ENCODE measurements at places on chromosomes 2 and 18.
A peak's percentile ranks its signal among the peaks of the same experiment; 100 is the strongest.

DNA sequence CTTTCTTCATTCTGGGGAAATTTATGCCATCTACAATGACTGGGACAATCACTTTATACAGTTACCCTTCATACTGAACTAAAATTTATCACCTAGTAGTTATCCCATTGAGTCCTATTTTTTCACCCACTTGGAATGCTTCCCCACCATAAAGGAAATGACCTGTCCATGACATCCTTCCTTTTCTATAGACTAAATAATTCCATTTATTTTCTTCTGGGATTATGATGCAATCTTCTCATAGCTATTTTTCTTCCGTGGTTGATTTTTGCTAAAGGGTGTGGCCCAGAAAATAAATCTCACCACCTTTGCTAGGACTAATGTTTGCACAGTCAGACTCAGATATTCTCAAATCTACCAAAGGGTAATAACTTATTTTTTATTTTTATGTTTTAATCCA lies 186.1 kb upstream of the NRXN1 start:
- DNase-seq: no peak

DNA sequence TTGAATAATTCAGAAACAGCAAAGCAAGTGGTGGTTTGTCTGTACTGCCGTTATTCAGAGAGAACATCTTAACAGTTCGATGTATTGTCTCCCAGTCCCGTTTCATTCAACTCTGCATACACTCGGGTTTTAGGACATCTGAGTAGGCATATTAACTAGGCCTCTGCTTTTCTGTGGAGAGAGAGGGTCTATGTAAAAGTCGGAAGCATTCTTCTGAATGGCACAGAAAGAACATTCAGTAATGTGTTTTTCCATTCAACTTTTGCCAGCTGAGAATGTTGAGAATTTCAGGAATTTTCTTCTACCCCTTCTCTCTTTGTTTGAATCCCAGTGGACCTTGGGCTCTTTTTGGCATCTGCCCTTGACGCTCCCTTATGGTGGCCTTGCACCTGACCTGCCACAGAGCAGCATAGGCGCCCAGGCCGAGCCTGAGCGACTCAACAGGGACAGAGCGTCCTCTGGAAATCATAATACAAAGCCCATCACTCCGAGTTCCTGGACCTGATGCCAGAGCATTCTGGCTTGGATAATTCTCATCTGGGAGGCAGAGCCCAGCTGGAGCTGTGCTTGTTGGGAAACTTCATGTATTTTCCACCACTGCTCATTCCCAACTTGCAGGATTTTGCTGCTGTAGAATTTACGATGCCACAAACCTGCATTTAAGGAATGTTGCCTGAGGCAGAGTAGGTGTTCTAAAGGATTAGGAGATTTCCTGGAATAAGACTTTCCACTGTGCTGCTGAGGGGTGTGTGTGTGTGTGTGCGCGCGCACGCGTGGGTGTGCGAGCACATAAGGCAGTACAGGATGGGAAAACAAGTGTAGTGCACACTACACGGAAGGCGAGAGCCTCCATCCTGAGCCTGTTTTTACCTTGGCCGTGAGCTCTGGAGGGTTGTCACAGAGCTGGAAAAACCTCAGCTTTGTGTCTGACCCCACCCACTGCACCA lies 77.2 kb upstream of the TXNDC2 start:
- no peak for DNase-seq

DNA sequence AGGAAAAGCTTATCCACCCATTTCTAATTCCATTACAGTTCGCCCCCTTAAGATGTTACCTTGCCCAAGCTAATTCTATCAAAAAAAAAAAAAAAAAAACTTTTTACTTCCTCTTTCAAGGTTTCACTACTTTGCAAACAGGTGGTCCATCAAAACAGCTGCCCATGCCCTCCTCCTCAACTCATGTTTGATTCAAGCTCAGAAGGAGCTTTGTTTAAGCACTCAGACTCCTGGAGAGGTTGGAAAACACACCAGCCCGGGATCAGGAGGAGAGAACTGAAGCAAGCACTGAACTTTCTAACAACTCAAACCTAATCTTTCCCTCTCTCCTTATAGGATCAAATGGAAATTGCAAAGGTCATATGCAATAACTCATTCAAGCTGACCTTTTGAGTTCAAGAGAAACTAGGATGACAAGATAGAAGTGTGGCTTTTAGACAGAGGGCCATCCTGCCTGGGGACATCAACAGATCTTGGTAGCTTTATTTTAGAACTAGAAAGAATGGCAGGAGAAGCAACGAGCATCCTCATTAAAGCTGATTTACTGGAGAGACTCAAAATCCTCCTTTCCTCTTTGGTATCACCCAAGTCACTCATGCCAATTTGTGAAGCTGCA lies 28.3 kb upstream of the FZD7 start:
- no peak for DNase-seq

DNA sequence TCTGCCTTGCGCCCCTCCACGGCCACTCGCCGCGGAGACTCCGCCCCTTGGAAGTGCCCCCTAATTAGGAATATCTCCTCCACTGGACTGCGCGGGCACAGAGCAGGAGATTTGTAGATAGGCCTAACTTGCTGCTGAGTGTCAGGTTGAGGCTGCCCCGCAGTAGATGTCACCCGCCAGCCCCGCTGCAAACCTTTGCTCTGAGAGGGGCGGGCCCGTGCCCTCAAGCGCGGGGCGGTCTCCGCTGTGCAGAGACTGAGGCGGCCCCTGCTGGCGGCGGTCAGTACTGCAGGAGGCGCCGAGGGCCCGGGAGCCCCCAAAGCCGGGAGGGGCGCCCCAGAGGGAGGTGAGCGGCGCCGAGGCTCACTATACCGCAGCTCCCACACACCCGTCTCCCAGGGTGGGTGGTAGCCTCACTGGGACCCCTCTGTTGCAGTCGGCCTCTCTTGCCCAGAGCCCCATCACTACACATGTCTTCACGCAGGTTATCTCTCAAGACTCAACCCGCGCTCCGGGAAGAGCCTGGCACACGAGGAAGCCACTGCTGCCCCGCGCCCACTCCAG lies 2.9 kb upstream of the NEURL3 start:
- peak; percentile 83 for DNase-seq

DNA sequence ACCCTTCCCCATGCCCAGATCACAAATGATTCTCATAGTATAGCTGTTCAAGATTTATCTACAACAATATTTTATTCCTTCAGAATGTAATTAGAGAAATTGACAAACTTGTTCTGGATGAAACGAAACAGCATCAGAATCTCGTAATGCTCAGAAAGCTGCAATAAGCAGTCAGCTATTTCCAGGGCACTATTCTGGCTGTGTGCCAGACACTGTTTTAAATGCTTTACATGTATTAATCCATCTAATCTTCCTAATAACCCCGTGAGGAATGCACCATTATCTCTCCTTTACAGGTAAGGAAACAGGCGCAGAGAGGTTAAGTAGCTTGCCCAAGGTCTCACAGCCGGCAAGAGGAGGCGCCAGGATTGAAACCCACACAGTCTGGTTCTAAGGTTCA lies 10.1 kb upstream of the LYPD6B start:
- DNase-seq: no peak

GRCh38 chr2:102553601-102554000 lies 65.8 kb upstream of the SLC9A2 start:
- DNase-seq: no peak

DNA sequence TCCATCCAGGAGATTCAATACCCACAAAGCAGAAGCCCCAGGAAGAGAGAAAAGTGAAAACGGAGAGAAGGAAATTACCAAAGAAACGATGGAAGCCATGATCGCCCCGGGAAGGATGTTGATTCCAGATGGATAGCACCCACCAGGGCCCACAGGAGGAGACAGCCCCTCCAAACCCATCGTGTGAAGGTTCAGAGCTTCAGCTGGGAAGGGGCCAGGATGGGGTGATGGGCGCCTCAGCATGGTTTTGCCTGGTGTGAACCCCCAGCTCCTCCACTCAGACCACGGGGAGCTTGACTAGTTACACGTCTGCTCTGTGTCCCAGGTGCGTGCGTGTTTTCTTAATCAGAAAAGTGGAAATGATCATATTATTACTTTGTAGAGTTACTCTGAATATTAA lies 264.5 kb downstream of the EIPR1 start:
- DNase-seq: no peak

- peak; percentile 81 for DNase-seq
Observed at GRCh38 chr18:51651761-51652160, 454.3 kb upstream of the MEX3C start.

GRCh38 chr2:7165736-7166135 lies 248.5 kb downstream of the RNF144A start:
- no peak for DNase-seq

- DNase-seq: no peak
Observed at GRCh38 chr2:11187083-11187619, 31.9 kb downstream of the SLC66A3 start.

DNA sequence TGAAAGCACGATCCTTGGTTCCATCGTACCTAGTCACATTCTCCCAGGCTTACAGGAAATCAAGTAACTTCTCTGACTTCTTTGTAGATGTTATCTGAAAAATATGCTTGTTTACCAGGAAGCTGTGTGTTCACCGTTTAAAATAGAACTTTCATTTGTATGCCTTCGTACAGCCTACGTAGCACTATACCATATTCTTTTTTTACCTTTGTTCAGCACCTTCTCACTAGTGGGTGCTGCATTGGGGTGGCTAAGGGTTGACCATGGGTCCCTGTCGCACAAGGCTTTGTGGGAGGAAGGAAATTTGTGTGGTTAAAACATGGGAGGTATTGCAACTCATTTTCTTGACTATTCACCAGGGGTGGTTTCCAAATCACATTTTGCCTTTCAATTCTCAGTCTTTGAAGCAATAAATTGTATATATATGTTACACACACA lies 16.6 kb downstream of the MALT1 start:
- no peak for DNase-seq

DNA sequence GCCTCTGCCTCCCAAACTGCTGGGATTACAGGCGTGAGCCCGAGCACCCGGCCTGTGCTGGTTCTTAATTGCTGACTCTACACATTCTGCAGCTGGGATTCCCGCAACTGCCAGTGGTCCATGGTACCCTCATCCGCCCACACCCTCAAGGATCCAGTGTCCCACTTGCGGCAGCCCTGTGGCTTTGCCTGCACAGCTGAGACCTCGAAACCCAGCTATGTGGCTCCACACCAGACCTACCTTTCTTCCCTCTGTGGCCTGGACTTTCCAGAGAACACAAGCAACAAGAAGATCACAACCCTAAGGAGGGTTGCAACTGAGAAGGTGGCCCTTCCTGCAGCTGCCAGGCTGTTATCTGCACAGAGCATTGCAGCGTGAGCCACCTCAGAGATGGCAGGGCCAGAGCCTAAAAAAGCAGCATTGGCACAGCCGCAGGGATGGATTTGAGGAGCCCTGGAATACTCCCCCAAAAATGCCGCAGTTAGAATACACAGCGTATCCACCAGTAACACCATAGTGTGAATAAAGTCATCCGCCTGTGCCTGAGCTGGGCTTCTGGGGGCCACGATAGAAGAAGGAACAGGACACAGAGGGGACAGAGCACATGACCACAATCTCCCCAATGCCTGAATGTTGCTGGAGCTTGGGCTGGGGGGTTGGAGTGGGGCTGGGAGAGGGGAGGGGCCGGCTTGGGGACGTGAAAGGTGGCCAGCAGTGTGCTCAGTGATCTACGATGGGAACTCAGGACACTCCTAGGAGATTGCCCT lies 1.9 kb downstream of the GPR55 start:
- no peak for DNase-seq

DNA sequence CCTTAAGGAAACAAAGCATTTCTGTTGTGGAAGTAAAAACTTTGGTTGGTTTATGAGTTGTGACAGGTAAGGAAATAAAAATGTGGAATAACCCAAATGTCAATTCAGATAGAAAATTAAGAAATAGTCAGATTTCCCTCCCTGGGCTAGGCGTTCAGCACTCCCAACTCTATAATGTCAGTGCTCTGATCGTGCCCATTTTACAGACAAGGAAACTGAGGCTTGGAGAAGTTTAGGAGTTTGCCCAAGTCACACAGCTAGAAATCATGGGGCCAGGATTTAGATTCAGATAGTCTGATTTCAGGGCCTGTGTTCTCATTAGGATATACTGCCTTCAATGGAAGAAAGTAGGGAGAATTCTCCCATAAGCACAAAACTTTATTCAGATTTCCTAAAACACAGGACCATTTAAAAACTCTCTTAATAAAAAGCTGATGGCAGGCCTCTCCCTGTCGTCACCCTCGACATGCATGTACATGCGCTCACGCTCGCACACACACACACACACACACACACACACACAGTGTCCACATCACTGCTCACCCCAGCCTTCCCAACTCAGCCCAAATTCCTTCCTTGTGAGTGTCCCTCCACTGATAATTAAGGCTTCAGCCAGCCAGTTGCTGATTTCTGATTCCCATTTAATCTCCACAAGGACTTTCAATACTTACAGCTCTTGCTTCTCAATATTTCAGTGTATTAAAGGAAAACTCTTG lies 49.1 kb upstream of the SLC14A2 start:
- no peak for DNase-seq

GRCh38 chr18:68733707-68734106 lies 18.8 kb upstream of the TMX3 start:
- DNase-seq: no peak

DNA sequence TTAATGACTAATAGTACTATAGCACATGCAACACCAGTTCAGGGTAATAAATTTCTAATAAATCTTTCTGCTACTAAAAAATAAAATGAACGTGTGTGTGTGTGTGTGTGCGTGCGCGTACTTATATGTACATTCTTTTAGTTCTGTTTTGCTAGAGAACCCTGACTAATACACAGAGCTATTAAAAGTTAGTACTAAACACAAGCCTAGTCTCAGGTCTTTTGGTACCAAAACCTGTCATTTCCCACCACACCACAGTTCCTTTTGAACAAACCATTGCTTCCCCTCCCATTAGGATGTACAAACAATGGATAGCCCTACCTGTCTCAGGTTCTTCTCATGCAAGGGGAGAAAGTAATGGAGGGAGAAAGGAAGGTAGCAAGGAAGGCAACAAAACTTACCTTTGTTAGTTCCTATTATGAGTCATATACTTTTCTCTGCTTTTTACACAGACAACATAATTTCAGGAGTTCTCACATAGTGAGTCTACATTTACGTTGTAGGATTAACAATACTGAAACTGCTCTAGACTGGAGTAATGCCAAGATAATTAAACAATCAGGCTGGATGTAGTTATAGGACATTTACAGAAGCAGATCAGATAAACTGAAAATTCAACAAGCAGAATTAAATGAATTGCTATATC lies 427.2 kb downstream of the KCNJ3 start:
- no peak for DNase-seq

GRCh38 chr2:40359811-40360210 lies 92.1 kb downstream of the SLC8A1 start:
- no peak for DNase-seq

DNA sequence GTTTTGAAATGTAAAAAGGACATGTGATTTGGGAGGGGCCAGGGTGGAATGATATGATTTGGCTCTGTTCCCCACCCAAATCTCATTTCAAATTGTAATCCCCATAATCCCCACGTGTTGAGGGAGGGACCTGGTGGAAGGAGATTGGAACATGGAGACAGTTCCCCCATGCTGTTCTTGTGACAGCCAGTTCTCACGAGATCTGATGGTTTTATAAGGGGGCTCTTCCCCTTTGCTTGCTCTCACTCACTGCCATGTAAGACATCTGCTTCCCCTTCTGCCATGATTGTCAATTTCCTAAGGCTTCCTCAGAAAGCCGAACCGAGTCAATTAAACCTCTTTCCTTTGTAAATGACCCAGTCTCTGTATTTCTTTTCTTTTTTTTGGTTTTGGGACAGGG lies 39.2 kb downstream of the FECH start:
- no peak for DNase-seq

- DNase-seq: no peak
Observed at GRCh38 chr2:195727106-195727505, 70.1 kb downstream of the SLC39A10 start.
